ENCODE measurements at places on chromosomes 1 and 21. TPM values are rescaled to one million over a fixed set of nuclear protein-coding genes. Genes with fewer than 3 reads are reported as not detected.

DNA sequence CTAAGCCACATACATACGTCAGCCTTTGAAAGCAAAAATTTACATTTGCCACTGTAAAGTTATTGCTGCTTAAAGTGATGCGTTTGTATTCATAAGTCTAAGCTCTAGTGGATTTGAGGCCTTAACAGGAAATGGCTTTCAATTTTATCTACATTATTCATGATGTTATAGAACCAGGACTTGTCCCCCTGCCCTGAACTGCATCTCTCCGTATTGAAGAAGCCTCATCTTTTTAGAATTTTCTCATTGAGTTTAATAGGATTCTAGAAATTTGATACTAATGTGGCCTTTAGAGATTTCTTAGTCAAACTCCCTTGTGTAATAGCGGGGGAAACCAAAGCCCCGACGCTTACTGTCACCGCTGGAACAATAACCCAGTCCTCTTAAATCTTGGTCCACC is 9.9 kb downstream of the UTP25 start:
- no peak for DNase-seq

DNA sequence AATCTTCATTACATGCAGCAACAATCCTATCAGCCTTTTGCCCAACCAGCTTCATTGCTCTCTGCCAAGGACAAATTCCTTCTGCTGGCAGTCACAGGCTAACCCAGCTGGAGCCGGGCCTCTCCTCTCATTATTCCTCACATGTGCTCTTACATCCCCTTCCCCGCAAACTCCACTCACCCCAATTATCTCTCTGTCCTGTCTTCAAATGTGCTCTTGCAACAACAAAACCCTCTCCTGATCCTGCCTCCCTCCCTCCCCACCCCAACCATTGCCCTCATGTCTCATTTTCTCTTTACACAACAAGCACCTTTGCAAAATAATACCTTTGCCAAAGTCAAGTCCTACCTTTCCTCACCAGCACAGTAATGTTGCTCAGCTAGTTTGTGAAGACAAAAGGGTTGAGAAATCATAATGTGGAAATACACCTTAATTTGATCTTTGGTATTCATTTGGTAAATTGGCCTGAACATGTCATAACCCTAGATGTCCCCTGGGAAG is 36.0 kb upstream of the DHCR24 start:
- DNase-seq: no peak

Gene TMEM82
- 11.5 TPM for total RNA-seq

GRCh38 chr1:34019741-34020552 is 145.1 kb downstream of the CSMD2 start:
- no peak for DNase-seq

Gene HFM1
- not detected for total RNA-seq

Gene KIF14
- total RNA-seq: 2.7 TPM

DNA sequence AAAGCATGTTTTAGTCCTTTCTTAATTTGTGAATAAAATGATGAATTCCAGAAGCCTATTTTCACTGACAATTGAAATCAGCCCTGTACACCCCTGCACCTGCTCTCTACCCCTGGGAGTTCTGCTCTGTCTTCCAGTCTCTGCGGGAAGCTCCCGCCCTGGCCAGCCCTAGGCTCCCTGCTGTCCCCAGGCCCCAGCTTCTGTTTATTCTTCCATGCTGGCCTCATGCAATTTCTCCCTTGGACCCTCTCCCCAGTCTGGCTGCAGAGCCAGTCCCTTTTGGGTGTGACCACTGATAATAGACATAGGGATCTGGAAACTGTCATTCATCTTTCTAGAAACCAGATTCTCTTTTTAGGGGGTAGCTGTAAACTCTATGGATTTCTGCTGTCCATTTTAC is 258.6 kb downstream of the GRIK3 start:
- no peak for DNase-seq

GRCh38 chr1:180881806-180882509 is 30.7 kb upstream of the KIAA1614 start:
- no peak for DNase-seq

DNA sequence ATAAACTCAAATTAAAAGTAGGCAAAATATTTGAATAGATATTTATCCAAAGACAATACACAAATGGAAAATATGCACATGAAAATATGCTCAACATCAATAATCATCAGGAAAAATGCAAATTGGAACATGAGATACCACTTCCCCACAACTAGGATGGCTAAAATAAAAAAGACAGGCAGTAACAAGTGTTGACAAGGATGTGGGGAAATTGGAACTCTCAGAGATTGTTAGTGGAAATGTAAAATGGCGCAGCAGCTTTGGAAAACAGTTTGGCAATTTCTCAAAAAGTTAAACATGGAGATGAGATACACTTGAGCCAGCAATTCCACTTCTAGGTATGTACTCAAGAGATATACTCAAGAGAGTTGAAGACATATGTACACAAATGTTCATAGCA is 48.8 kb downstream of the NAV1 start:
- DNase-seq: no peak

GRCh38 chr1:68495532-68495931 is 1.4 kb downstream of the DEPDC1 start:
- DNase-seq: no peak

Gene NID1
- 25.5 TPM for total RNA-seq

Gene GNAT2
- 0.32 TPM for total RNA-seq

- no peak for DNase-seq
These were observed 5.2 kb upstream of the PIGC start for GRCh38 chr1:172448995-172449584.

Gene ACBD3
- total RNA-seq: 61.6 TPM

All from colonic mucosa (tissue), 4 donors.